ENCODE measurements at places on chromosomes 7 and 10.

- DNase-seq: no peak
Measured at GRCh38 chr7:149811221-149811620, 27.0 kb upstream of the ZNF862 start.

DNA sequence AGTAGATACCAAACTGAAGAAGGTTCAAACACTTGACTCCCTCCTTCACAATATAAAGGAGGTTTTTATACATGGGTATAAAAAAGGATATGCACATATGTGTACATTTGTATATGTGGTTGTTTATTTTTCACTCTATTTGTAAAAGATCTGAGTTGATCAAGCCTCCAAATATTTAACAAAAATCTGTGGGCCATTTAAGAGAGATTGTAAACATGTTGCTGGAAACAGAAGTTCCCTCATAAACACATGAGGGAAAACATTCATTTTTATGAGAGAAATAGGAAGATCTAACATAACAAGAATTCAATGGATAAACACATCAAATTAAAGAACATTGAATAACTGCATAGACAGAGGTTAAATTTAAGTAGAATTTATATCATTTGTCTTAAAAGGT is 81.7 kb downstream of the COL28A1 start:
- no peak for DNase-seq

DNA sequence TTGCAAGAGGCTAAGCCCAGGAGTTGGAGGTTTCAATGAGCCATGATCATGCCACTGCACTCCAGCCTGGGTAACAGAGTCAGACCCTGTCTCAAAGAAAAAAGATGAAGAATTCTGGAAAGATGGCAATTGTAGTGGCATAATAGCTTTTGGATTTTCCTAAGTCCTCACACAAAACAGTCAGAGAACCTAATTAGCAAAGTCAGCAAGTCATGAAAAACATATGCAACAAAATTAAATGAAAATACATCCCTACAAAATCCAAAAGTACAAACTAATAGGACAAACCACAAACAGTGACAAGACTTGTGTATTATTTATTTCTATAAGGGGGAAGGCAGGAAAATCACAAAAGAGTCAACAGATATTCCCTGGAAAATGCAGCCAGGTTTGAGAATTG is 362.3 kb upstream of the PLXDC2 start:
- DNase-seq: no peak

DNA sequence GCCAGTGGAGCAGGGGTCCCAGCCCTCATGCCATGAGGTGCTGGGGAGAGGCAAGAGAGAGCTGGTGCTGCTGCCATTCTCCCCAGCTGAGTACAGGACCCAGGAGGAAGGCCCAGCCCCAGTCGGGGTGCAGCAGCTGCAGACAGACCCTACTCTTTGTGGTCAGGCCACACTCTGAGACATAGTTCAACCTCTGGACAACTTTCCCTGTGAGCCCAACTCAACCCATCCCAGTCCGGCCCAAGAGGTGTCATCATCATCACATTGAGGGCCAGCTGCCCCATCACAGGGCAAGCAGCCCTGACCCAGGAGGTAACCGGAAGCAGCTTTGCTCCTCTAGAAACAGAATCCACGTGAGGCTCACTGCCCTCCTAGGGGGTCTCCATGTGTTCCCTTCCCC is 133.8 kb upstream of the KCNMA1 start:
- no peak for DNase-seq

GRCh38 chr7:75534727-75535307 is 42.7 kb downstream of the SPDYE5 start:
- no peak for DNase-seq

- DNase-seq: no peak
Measured at GRCh38 chr7:103989785-103990767, 618 bp upstream of the RELN start.

GRCh38 chr10:92695679-92696605 is 6.2 kb downstream of the HHEX start:
- DNase-seq: no peak

- DNase-seq: no peak
Measured at GRCh38 chr7:150369748-150370501, 1.3 kb downstream of the REPIN1 start.

All from activated CD8-positive, alpha-beta memory T cell treated with anti-CD3 and anti-CD28 coated beads for 1 hour (primary cell).